ENCODE measurements at places on chromosomes 2 and 18.

DNA sequence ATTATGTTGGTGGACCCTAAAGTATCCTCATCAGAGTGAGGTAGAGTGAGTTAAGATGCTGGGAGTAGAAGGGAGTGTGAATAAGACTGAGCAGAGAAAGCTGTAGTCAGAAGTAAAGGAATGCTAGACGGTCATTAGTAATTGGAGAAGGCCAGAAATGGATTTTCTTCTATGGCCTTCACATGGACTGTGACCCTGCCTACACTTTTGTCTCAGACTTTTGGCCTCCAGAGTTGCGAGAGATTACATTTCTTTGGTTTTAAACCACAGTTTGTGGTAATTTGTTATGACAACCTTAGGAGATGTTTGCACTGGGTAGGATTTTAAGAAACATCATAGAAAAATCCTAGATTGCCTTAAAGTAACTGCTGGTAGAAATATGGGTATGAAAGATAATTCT is 1267.7 kb upstream of the TMEFF2 start:
- no peak for DNase-seq

DNA sequence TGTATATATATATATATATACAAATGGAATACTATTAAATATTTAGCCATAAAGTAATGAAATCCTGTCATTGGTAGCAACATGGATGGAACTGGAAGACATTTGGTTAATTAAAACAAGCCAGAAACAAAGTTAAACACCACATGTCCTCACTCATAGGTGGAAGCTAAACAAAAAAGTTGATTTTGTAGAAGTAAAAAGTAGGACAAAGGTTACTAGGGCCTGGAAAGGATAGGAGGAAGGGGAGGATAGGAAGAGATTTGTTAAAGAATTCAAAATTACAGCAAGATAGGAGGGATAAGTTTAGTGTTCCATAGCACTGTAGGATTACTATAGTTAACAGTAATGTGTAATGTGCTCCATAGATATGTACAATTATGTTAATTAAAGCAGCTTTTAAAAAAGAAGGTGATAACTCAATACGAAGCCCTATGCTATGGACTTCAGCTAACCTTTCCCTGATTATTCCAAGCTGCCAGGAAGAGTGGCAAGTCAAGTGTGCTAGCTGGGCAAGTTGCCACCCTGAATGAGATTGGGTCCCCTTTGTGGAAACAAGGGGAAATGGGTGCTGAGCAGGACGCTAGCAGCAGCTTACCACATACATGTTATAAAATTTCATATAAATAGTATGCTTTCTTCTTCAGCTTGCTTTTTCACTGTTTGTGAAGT is 12.3 kb downstream of the MERTK start:
- DNase-seq = no peak

DNA sequence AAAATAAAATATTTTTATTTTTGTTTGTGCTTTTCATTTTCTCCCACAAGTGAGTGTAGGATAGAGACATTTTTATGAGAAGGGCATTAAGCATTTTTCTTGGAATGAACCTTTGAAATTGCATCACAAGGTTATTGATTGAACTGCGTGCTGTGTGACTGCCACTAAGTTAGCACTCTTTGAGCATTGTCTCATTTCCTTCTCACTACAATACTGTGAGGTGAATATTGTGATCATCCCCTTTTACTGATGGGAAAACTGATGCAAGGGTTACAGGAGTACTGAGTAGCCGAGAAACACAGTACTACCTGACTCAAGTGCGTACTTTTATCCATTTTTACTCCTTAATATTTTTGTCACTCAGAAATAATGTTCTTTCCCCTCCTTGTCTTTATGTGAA is 2.0 kb downstream of the NBEAL1 start:
- DNase-seq = no peak

GRCh38 chr2:197058777-197059300 is 132.3 kb upstream of the PGAP1 start:
- no peak for DNase-seq

DNA sequence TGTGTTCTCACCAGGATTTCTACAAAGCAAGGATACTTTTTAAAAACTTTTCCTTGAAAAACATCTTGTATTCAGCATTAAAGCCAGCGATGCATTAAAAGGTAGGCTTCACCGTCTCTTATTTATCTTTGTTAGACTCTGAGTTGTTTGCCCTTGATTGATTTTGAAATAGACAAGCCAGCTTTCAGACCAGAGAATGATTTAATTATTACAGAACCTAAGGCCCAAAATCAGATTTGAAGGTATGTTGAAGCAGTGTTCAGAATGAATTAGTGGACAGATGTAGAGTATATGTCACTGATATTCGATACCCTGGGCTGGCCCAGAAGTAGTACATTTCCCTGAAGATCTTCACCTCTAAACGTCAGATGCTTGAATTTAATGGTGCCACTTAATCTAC is 136.4 kb downstream of the THSD7B start:
- no peak for DNase-seq

GRCh38 chr2:86297382-86298147 is 39.9 kb downstream of the REEP1 start:
- DNase-seq = no peak

- no peak for DNase-seq
Observed at GRCh38 chr2:72094701-72095100, 53.0 kb downstream of the CYP26B1 start.

DNA sequence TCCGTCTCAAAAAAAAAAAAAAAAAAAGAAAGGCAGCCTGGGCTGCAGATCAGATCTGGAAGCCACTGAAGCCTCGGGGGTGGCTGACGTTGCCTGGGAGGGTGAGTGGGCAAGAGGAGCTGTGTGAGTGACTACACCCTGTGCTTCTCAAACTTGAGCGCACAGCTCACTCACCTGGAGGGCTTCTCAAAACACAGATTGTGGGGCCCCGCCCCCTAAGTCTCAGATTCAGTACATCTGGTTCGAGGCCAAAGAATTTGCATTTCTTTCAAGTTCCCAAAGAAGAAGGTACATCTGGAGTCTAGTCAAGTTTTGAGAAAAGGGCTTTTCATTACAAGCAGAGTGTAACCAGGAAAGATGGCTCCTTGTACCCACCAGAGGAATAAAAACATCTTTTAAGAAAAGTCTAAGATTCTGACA is 97.7 kb upstream of the CAB39 start:
- no peak for DNase-seq

DNA sequence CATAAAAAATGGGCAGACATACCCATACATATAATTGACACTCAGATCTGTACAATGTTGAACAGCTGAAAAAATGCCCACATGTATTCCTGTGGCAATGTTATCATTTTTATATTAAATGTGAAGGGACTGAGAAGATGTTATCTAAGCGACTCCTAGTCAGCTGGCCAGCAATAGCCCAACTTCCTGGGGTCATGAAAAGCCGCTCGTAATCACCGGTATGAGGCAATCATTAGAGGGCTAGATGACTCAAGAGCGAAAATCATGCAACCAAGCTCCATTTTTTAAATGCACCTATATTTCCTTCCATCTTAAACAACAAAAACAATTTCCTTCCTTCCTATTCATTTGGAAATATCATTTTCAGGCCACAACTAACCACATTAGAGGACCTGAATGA is 274.6 kb upstream of the CCDC68 start:
- DNase-seq = no peak

All from fibroblast of the conjunctiva (primary cell).